Stimulated activated CD8-positive, alpha-beta memory T cell treated with anti-CD3 and anti-CD28 coated beads, Interleukin-15, amount 100 ng/mL, for 24 hours (primary cell): ENCODE measurements at places on chromosomes 2 and 18.

- no peak for DNase-seq
Observed at GRCh38 chr2:26735097-26735496, 29.0 kb upstream of the SLC35F6 start.

- no peak for DNase-seq
Observed at GRCh38 chr18:47868744-47869143, 61.7 kb downstream of the SMAD2 start.

DNA sequence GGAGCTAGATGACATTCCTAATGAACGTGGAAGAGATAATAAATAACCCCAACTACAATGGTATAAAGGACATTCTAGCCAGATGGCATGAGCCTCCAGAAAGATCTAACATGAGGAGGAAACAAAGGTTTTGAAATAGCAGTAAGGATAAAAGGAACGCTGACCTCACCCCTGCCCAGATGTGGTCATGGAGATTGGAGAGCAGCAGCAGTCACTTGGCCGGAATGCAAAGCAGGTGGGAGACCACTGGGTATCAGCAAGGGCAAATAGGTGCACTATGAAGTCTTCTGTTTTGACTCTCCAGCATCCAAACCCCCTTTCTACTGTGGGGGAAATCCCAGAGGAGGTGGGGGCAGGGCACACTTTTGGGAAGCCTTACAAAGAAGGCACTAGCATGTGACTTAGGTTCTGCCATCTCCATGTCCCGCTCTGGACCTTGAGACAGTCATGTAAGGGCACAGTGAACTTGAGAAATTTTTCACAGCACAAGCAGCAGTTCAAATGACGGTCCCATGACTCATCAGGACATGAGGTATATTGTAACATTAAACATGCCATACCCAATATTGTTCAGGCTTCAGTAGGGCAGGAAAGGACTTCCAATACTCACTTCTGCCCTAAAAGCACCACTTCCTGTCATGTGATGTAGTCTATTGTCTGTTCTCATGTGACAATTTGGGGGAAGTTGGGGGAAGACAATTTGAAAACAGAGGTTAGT lies 55.2 kb downstream of the METTL4 start:
- DNase-seq: no peak

- no peak for DNase-seq
Observed at GRCh38 chr18:24773101-24773500, 312.7 kb downstream of the HRH4 start.

GRCh38 chr2:88590998-88591613 lies 36.2 kb downstream of the EIF2AK3 start:
- DNase-seq: no peak

DNA sequence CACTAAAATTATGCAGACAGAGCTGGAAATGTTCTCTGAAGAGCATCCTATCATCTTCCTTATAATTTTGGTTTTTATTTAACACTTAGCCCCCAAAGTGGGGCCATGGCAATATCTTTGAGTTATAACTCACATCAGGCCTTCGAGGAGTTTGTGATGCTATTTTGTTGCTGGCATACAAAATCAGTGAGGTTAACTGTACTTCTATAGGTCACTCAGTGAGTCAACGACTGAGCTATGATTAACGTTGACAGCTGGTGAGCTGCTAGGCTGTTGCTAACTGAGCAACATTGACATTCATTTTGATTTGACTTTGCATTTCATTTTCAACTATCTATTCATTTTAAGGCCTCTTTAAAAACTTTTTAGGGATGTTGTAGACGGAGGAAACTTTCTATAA lies 50.0 kb downstream of the GPD2 start:
- no peak for DNase-seq

- no peak for DNase-seq
Observed at GRCh38 chr2:176380341-176380740, 111.1 kb downstream of the MTX2 start.
